ENCODE measurements at places on chromosomes 6 and 20. TPM values are rescaled to one million over a fixed set of nuclear protein-coding genes. Genes with fewer than 3 reads are reported as not detected.

- DNase-seq = peak; percentile 62
These were observed 22.8 kb upstream of the TAF4 start for GRCh38 chr20:62088258-62089127.

- DNase-seq = no peak
These were observed 128.6 kb downstream of the SCAF8 start for GRCh38 chr6:154861825-154862224.

GRCh38 chr6:145904868-145905267, 59.3 kb downstream of the SHPRH start:
- no peak for DNase-seq

- DNase-seq = no peak
These were observed 45.0 kb downstream of the CDS2 start for GRCh38 chr20:5171790-5172164.

DNA sequence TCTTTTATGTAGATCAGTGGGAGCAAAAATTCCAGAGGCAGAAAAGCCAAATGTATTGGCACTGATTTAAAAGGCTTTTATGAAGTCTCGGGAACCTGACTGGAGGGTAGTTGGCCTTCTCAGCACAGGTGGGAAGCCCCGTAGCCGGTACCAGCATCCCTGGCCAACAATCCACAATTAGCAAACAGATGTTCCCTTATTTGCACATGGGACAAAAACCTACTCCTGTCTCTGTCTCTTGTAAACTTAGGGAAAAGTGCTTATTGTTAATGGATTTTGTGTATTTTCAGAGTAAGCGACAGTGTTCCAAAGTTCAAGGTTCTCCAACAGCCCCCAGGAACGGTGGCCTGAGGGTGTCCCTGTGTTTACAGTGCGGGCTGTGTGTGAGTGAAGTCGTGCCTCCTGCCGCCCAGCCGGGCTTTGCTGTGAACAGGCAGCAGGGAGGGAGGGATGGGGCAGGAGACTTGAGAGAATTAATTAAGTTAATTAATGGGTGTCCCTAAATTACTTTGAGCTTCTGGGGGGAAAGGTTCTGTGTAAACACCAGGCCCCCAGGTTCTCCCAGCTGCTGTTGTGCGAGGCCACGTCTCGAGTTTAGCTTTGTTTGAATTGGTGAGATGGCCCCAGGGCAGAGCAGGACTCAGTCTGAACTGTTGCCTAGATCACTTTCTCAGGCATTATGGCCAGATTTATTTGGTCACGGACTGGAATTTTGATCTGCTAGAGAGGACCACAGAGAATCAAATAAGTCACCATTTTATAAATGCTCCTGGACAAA, 3.9 kb downstream of the SYNJ2 start:
- no peak for DNase-seq

The PRR18 gene
- total RNA-seq = not detected

The TMEM200A gene
- total RNA-seq = 61.5 TPM
